CD4-positive, alpha-beta memory T cell (primary cell): ENCODE measurements at places on chromosomes 1 and 21. TPM values are rescaled to one million over a fixed set of nuclear protein-coding genes. Genes with fewer than 3 reads are reported as not detected.

- no peak within 1 kb of the TSS for H3K4me3 ChIP-seq
- H3K27me3 ChIP-seq = peaks cover 19% of the 10 kb centered on the region
- no peaks in the 10 kb centered on the region for H3K36me3 ChIP-seq
- DNase-seq = no peak
Observed at GRCh38 chr1:165355977-165356811, at the start of gene LMX1A. LMX1A (minus strand) TSS chr1:165356715; CDS start chr1:165355559, 1,156 bp downstream.

- no peaks in the 10 kb centered on the region for H3K36me3 ChIP-seq
- H3K27ac ChIP-seq = no peak overlapping the region
- no peak overlapping the region for H3K4me3 ChIP-seq
- no peak for DNase-seq
- H3K27me3 ChIP-seq = peaks cover 4% of the 10 kb centered on the region
Observed at GRCh38 chr1:206143537-206144172, 26.5 kb upstream of the AVPR1B start.

GRCh38 chr1:69246710-69247109 is 321.0 kb upstream of the LRRC7 start:
- H3K4me3 ChIP-seq = no peak overlapping the region
- H3K36me3 ChIP-seq = no peaks in the 10 kb centered on the region
- no peak for DNase-seq
- no peaks in the 10 kb centered on the region for H3K27me3 ChIP-seq

DNA sequence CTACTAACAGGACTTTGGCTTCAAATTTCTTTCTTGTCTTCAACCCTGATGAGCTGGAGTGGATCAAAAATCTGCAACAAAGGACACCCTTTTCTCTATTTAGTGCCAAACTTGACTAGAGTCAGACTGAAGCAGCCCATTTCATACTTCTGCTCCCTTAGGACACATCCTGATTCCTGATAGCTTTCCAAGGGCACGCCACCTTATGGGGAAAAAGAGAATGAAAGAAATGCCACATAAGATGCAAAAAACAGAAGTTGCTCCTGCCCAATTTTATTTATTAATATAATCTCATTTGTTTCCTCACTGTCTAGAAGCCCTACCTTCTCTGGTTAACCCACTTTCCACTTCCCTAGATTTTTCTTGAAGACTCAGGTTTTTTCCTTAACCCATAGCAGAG is 72.7 kb upstream of the NBPF4 start:
- no peak overlapping the region for H3K27ac ChIP-seq
- H3K4me1 ChIP-seq = no peaks in the 10 kb centered on the region
- DNase-seq = no peak

- no peaks in the 10 kb centered on the region for H3K36me3 ChIP-seq
- no peak overlapping the region for H3K27ac ChIP-seq
- no peak for DNase-seq
- no peak overlapping the region for H3K4me3 ChIP-seq
Observed at GRCh38 chr1:190679454-190679853, 201.8 kb upstream of the BRINP3 start.

DNA sequence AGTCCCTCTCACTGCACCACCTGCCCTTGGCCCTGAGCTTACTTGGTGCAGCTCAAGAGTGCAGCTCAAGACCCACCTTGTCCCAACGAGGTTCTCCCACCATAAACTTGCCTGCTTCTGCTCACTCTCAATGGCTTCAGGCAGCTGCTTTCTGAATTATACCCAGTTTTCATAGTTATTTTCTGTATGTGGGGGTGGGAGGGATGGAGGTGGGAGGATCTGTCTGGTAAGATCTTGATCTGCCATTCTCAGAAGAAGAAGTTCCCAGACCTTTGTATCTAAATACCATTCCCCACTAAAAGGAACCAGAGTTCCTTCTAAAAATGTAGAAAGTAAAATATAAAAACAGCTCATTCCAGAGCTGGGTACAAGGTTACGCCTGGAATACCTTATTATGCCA is 111.5 kb downstream of the SIM2 start:
- no peaks in the 10 kb centered on the region for H3K36me3 ChIP-seq
- H3K4me1 ChIP-seq = no peaks in the 10 kb centered on the region
- H3K27me3 ChIP-seq = no peaks in the 10 kb centered on the region
- no peak for DNase-seq
- no peak overlapping the region for H3K27ac ChIP-seq

CD1E gene
- total RNA-seq = not detected

TRAF3IP3 gene
- 571 TPM for total RNA-seq

DNA sequence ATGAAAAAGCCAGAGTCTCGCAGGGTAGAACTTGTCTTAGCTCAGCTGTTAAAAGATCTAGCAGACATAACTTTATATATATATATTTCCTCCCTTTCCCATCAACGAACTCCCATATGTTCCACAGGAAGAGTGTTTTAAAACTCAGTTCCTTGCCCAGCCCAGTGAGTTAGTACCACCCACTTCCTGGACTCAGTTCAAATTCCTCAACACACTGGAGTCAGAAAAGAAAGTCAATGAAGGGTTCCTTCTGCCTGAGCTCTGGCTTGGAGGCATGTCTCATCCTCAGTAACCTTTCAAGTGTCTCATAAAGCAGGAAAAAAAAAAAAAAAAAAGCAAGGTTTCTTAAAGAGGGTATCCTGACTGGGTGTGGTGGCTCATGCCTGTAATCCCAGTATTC is 15.6 kb downstream of the TPM3 start:
- no peak overlapping the region for H3K4me3 ChIP-seq
- peaks cover 64% of the 10 kb centered on the region for H3K4me1 ChIP-seq
- DNase-seq = no peak
- H3K27me3 ChIP-seq = no peaks in the 10 kb centered on the region
- H3K36me3 ChIP-seq = peaks cover 44% of the 10 kb centered on the region

GRCh38 chr1:147720557-147720956 is 39.8 kb downstream of the GJA5 start:
- DNase-seq = no peak
- no peak overlapping the region for H3K27ac ChIP-seq
- no peak overlapping the region for H3K4me3 ChIP-seq

GRCh38 chr1:30856260-30856790 is 52.2 kb downstream of the SDC3 start:
- no peaks in the 10 kb centered on the region for H3K36me3 ChIP-seq
- H3K4me1 ChIP-seq = peaks cover 6% of the 10 kb centered on the region
- DNase-seq = no peak
- H3K27ac ChIP-seq = no peak overlapping the region
- no peaks in the 10 kb centered on the region for H3K27me3 ChIP-seq

DNA sequence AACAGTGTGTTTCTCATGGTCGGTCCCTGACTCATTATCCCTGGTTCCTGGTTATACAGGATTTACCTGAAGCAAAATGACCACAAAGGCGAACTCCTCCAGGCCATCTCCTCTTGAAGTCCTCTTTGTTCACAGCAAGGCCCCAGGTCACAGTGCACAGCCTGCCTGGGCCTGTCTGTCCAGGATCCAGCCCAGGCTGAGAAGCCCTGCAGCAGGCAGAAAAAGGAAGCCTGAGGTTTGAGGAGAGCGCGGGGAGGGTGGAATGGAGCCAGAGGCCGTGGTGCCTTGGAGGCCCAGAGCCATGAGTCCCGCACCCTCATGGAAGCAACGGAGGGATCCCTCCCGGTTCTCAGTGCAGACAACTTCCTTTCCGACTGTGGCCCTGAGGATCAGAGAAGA is 136.8 kb upstream of the IRF2BP2 start:
- no peak for DNase-seq
- H3K36me3 ChIP-seq = no peaks in the 10 kb centered on the region
- no peaks in the 10 kb centered on the region for H3K4me1 ChIP-seq
- H3K27ac ChIP-seq = no peak overlapping the region

- H3K27ac ChIP-seq = no peak overlapping the region
- H3K4me1 ChIP-seq = no peaks in the 10 kb centered on the region
- DNase-seq = no peak
- H3K27me3 ChIP-seq = no peaks in the 10 kb centered on the region
Observed at GRCh38 chr1:217089361-217090014, 366.3 kb upstream of the ESRRG start.

DNA sequence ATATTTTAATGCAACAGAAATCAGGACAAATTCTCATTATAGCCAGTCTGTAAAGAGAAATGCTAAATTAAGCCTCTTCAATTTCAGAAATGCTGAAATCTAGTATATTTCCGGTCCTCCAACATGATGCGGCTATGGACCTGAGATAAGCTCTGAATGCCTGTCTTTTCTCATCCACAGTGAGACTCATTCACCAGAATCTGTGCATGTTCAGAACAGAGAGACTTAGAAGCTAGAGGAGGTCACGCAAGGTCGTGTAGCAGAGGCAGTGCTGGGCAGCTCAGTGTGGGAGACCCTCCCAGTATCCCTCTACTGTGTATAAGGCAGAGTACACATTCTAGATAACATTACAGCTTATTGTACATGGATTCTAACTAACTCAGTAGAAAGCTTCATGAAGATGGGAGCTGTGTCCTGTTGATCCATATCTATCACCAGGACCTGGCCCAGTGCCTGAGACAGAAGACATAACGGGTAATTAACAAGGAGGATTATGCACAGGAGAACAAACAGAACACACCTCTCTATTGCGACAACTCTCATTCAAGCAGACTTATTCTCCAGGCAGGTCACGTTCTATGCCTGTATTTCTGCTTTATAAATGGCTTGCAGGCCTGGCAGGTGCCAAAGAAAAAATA is 97.0 kb upstream of the COA6 start:
- H3K27ac ChIP-seq = no peak overlapping the region
- H3K4me3 ChIP-seq = no peak overlapping the region
- no peaks in the 10 kb centered on the region for H3K36me3 ChIP-seq
- no peaks in the 10 kb centered on the region for H3K4me1 ChIP-seq
- no peak for DNase-seq

NOS1AP gene
- total RNA-seq = not detected

DNA sequence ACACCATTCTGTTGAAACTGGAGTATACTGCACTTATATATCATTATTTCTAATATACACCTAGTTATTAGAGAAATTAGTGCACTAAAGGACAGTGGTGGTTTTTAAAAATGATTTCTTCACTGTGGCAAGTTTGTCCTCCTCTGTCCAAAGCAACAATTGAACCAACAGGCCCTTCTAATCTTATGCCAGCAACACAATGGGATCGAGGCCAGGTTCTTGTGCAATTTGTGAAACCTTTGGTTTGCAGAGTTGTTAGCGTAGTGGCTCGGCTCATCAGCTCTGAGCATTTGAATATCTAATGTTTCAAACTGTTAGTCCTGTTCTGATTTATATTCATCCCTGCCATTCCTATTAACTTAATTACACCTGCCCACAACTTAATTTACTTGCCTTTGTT is 9.9 kb upstream of the LRRC39 start:
- DNase-seq = no peak
- no peaks in the 10 kb centered on the region for H3K27me3 ChIP-seq
- no peaks in the 10 kb centered on the region for H3K36me3 ChIP-seq
- H3K27ac ChIP-seq = no peak overlapping the region
- H3K4me3 ChIP-seq = no peak overlapping the region

DNA sequence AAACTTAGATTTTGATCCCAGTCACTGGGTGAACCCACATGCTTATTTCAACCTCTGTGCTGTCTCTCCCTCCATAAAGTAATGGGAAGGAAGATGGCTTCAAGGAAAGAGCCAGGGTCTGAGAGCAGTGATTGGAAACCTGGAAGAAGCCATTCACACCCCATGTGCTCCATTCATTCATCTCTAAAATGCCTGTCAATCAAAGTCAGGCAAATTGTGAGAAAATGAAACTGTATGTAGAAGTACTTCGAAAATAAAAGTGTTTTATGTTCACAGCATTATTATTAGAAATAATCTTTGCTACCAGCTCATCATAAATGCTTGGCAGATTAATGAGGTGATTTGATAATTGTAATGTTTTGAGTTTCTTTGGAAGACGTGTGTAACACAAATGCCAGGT is 61.0 kb downstream of the ACP6 start:
- no peak for DNase-seq
- H3K36me3 ChIP-seq = peaks cover 12% of the 10 kb centered on the region
- no peak overlapping the region for H3K27ac ChIP-seq

- no peaks in the 10 kb centered on the region for H3K4me1 ChIP-seq
- DNase-seq = no peak
- no peak overlapping the region for H3K4me3 ChIP-seq
- peaks cover 7% of the 10 kb centered on the region for H3K27me3 ChIP-seq
Observed at GRCh38 chr1:159187647-159188374, 16.4 kb downstream of the CADM3 start.

PEAR1 gene
- 0.32 TPM for total RNA-seq

- peak within 1 kb of the TSS; percentile 90 for H3K4me3 ChIP-seq
- H3K36me3 ChIP-seq = no peaks in the 10 kb centered on the region
- H3K4me1 ChIP-seq = peaks cover 58% of the 10 kb centered on the region
- peak; percentile 77 for DNase-seq
- peak within 1 kb of the TSS; percentile 88 for H3K27ac ChIP-seq
Observed at GRCh38 chr1:161766102-161766981, at the start of gene ATF6. ATF6 (plus strand) TSS chr1:161766320; CDS start chr1:161766361, 41 bp downstream.

ARHGEF19 gene
- 13.1 TPM for total RNA-seq

DNA sequence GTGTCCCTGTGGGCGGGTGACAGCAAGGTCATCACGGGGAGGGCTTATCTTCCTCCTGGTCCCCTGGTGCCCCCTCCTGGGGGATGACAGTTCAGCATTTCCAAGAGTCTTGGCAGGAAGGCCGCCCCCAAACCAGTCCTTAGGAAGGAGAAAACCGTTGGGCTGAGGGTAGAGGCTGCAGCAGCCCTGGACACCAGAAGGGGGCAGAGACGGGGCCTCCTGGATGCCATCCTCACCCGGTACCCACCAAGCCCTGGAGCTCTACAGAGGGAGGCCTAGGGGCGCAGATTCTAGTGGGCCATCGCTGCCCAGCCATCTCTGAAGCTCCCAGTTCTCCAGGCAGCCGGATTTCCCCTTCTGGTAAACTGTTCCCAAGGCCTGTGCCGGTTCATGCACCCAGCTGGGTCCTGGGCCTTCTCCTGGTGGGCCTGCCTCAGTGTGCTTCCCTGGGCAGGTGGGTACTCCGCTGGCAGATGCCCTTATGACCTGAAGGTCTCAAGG is 14.8 kb upstream of the ZNF669 start:
- DNase-seq = no peak
- H3K27ac ChIP-seq = no peak overlapping the region
- no peaks in the 10 kb centered on the region for H3K27me3 ChIP-seq
- H3K4me3 ChIP-seq = no peak overlapping the region

- no peaks in the 10 kb centered on the region for H3K27me3 ChIP-seq
- H3K27ac ChIP-seq = no peak overlapping the region
- no peaks in the 10 kb centered on the region for H3K36me3 ChIP-seq
- H3K4me3 ChIP-seq = no peak overlapping the region
- H3K4me1 ChIP-seq = no peaks in the 10 kb centered on the region
- no peak for DNase-seq
Observed at GRCh38 chr1:2160451-2161300, 33.9 kb downstream of the FAAP20 start.

DNA sequence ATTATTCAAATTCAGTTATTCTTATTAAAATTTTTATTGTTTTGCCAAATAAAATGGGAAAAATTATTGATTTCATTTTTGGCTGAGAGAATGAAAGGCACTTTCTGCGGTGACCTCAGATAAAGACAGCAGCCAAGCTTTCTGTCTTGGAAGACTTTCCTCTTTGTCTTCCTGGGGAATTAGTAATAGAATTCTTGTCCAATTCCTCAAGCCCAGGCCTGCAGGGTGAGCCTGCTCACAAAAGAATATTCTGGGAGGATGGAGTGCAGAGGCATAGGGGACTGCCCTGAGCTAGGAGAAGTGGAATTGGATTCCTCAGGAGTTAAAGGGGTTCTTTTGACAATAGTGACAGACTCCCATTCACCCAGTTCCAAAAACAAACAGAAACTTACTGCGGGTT is 614.5 kb upstream of the ADGRL2 start:
- H3K27me3 ChIP-seq = no peaks in the 10 kb centered on the region
- H3K27ac ChIP-seq = no peak overlapping the region
- DNase-seq = no peak
- no peaks in the 10 kb centered on the region for H3K4me1 ChIP-seq
